Stimulated activated CD8-positive, alpha-beta memory T cell treated with anti-CD3 and anti-CD28 coated beads, Interleukin-7, amount 100 ng/mL, for 1 hour (primary cell): ENCODE measurements at places on chromosomes 5 and 9.

DNA sequence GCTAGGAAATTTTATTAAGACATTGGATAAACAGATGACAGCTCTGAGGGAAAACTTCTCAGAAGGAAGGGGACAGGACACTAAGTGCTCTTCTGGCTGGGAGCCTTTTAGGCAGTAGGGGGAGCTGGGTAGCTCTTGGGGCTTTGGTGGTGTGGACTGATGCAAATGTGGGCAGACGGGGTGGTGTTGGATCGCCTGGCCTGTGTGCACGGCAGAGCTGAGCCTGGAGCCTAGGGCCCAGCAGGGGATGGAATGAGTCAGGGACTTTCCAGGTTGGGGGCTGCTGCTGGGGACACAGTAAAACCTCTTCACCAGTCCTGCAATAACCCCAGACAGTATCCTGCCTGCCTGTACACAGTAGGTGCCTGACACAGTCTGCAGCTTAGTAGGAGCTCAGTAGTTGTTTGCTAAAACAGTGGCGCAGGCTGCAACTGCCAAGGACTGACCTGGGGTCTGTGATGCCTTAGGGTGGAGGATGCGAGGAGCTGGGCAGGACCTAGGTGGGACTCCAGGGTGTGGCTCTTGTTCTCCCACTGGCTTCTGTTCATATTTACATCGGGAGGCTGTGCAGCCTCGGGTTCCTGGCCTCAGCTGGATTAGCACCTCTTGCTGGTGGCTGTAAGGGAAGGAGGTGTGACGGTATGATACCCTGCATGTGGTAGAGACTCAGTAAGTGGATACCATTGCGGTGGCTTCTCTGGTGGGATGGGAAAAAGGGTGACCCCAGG lies 83.8 kb downstream of the DAB2IP start:
- DNase-seq, result no peak

DNA sequence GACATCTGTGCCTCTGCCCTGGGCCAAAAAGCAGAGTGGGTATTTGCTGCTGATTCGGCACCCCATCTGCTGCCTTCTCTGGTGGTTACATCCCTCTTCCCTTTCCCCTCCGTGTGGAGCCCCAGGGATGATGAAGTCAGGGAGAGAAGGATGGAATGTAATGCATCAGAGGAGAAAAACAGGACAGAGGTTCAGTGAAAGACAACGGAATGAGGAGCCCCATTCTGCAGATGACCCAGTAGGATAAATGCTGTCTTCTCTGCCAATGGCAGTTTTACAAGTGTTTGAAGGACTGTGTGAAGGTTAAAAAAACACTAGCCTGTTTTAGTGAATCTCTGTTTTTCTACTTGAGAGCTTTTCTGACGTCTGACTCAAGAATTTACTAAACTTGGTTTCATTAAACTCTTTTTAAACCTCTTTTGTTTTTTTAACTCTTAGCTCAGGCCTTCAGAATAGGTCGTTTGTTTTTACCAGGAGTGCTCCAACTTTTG lies 86.3 kb downstream of the NLN start:
- no peak for DNase-seq

DNA sequence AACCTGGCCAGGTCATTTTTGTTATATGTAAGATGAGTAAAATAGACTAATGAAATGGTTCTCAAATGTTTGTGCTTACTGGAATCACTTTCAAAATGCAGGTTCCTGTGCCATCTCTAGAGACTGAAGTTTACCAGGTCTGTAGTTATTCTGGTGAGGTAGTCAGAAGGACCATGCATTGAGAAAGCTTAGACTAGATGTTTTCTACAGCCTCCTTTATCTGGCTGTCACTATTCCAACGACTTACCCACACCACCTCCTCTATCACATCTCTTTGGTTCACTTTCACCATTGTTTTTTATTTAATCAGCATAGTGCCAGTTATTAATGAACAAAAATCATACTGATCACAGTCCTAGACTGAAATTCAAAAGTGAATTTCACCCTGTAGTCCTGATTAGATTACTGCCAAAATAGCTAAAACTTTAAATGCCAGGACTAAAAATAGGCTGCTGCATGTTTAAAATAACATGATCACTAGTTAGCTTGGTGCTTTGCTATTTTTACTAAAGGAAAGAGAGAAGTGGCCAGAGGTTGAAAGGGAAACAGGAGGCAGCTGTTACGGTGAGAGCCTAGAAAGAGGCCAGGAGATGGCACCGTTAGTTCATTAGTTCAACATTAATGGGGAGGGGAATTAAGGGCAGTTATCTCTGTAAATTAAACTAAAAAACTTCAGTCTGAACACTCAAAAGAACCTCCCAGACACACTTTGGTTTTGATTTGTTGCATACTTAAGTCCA lies 13.9 kb upstream of the FNIP1 start:
- DNase-seq, result no peak

DNA sequence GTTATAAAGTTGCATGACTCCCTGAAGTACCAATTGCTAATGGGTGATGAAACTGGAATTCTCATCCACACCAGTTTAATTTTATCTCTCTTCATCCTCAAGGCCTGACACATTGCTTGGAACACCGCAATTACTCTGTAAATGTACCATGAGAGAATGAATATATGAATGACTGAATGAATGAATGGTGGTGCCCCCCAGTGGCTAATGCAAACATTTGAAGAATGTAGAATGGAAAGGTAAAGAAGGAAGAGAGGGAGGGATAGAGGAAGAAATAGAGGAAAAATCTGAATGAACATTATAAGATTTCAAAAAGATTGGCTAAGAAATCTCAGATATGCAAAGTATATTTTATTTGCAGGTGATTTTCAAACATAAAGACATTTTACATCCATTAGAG lies 13.1 kb downstream of the PAPPA start:
- no peak for DNase-seq

- DNase-seq, result no peak
Observed at GRCh38 chr5:12392246-12392645, 488.0 kb upstream of the CTNND2 start.

DNA sequence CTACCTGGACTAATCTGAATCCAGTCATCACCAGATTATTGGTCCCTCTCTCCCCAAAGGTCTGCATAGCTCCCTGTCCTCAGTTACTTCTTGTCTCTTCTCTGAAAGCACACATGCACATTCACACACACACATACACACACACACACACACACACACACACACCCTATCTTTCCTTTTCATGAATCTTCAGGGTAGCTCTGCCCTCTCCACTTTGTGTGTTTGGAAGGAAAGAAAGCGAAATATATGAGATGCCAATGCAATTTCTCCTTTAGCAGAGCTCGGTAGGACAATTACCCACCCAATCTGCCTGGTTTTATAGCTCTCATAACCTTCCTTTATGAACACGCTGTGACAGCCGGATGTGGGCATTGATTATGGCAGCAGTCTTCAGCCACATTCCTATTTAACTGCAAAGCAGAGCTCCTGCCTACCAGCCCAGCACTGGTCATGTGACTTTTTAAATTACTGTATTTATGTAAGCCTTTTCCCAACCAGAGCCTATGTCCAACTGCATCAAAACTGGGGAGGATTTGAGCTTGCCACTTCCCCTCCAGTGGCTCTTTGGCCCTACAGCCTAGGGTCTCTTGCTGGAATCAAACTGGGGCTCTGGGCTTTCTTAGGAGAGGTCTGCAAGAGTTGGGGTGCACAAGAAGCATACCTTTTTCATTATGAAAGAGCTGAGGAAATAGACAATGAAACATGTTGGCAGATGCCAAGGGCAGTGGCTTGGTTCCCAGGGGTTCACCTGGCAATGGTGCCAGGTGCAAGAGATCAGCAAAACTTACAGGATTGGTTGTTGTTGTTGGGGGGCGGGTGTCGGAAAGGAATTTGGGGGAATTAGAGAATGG lies 20.8 kb upstream of the MATR3 start:
- no peak for DNase-seq

DNA sequence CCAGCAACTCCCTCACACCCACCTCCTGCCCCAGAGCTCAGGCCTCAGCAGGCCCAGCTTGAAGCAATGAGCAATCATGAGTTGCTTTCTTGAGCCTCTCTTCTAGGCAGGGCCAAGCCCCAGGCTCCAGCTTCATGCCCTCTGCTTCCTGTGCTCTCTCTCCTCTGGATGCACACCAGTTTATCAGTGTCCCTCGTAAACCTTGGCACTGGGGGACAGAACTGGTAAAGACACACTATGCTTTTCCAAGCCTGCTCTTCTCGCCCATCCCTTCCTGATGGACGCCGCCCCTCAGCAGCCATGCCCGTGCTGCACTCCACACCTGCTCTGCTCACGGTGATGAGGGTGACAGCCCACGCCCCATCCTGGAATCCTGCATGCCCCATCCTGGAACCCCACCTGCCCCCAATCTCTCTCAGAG lies 49.4 kb upstream of the ORM1 start:
- DNase-seq, result no peak

DNA sequence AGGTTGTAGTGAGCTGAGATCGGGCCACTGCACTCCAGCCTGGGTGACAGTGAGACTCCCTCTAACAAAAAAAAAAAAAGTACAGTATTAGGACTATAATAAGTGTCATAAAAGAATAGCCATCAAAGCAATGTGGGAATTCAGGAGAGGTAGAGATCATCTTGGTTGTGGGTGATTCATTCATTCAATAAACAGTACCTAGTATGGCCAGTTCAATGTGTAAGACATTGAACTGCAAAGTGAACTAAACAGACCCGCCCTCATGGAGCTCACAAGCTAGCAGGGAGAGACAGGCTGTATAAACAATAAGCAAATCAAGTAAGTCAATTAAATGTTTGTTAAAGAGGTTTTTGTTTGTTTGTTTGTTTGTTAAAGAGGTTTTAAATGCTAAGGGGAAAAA lies 146.1 kb upstream of the RANBP3L start:
- no peak for DNase-seq

GRCh38 chr5:180100621-180101450 lies 29.3 kb upstream of the RNF130 start:
- DNase-seq, result no peak

DNA sequence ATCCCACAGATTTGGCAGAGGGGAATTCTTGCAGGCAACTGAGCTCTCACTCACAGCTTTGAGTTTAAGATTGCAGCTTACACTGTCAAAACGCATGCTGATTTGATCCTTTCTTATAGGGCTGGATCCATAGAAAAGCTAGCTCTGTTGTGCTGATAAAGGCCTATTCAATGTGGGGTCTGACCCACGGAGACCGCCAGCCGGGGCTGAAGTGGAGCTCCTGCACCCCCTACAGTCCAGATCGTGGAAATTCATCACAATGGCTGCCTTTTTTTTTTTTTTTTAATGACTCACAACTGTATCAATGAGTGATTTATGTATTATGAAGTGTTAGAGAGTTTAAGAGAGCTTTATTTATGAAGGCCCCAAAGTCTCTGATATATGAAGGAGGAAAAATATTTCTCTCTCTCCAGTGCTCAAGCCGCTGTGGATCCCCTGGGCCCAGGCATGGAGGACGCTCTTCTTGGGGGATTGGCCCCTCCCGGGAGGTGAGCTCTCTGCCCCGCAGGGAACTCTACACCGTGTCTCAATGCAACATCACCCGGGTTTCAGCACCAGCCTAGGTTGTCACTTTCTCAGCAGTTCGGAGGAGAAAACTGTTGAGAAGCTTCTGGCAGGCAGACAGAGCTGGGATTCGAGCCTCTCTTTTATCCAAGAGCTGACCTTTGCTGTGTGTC lies 700.2 kb downstream of the IRX1 start:
- no peak for DNase-seq

DNA sequence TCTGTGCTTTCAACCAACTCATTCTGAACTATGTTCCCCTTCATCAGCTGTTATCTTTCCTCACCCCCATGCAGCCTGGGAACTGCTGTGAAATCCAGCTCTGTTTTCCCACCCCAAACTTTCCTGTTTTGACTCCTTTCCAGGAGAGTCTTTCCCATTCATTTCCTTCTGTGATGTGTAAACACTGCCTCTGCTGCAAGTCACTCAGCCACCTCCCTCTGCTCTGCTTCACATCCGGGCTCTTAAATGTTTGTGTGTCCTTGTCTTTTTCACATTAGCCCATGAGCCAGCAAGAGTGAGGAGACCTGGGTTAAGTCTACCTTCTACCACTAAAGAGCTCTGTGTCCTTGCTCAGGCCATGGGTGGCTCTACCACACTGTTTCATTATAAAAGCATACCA lies 137.5 kb downstream of the ICE1 start:
- no peak for DNase-seq

DNA sequence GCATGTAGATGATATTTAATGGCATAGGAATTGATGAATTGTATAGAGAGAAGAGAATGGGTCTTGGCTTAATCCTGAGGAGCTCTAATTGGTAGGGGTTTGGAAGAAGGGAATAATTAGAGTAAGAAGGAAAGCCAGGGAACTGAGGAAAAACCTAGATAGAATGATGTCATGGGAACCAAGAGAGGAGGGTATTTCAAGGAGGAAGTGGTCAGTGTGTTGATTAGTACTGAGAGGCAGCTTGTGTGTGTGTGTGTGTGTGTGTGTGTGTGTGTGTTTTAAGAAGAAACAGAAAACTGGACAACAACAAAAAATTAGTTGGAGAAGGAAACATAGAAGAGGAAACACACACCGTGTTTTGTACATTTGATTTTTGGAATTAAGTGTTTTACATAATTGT lies 42.8 kb downstream of the MAST4 start:
- no peak for DNase-seq

- DNase-seq, result no peak
Observed at GRCh38 chr5:170056561-170057267, 49.0 kb upstream of the FOXI1 start.

DNA sequence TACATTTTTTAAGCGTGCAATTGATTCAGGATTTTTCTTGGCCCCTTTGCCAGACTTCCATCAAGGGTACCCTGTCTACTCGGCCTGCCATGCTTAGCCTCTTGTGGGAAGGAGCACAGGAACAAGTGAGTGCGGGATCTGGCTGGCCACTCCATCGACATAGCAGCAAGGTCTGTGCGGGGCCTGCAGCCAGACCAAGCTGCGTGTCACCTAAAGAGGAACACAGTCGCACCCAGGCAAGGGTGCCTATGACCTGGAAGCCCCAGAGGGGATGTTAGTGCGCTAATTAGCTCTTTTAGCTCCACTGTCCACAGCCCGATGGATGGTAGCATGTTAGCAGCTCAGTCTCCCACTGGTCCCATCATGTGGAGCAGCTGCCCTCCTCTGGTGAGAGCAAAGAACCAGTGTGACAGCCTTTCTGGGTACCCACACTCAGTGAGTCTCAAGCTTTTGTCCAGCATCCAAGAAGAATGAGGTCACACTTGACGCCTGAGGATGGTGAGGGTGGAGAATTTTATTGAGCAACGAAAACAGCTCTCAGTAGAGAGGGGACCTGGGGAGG lies 38.7 kb downstream of the FTMT start:
- DNase-seq, result no peak

DNA sequence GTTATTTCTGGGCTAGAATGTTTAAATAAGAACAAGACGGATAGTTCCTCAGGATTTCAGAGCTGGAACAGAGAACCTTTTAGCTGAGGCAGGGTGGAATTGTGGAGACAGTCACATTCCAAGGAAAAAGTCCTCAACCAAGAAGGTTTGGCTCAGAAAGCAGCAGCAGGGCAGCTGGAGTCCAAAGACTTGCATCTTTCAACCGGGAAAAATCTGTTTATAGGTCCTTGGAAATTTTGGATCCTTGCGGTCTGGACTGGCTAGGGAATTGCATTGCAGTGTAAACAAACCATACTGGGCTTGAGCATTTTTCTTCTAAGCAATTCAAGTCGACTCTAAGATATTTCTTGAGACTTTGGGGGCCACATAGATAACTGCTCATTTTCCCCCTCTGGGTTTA lies 40.8 kb upstream of the HMHB1 start:
- no peak for DNase-seq

- no peak for DNase-seq
Observed at GRCh38 chr9:92590377-92590776, 54.6 kb upstream of the ECM2 start.

- no peak for DNase-seq
Observed at GRCh38 chr5:50709471-50709870, 43.0 kb downstream of the PARP8 start.

GRCh38 chr5:180670586-180671359 lies 21.4 kb upstream of the FLT4 start:
- no peak for DNase-seq
